ENCODE measurements at places on chromosomes 1 and 21.

DNA sequence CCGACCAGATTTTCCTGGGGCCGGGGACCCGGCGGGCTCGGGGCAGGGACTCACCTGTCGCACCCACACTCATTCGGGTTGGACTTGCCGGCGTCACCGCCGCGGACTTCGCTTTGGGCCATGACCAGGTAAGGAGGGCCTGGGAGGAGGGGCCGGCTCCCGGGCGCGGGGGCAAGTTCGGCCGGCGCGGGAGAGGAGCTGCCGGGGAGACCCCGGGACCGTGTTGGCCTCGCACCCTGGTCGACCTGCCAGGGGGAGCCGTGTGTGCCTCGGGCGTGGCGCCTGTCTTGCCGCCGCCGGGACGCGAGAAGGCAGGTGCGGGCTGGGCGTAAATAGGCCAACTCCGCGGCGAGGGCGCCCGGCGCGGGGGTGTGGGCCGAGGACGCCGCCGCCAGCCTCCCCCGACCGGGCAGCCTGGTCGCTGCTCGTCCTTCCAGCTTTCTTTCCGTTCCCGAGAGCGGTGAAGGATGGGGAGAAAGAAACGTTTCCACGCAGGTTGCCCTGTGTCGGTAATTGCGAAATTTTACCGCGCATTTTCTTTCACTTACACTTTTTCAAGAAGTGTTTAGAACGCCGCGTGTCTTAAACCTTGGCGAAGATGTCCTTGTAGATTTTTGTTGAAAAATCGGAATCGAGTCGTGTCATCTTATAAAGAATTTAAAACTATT is 558 bp downstream of the USP1 start:
- DNase-seq = no peak

GRCh38 chr21:30153697-30154340 is 12.8 kb downstream of the CLDN17 start:
- no peak for DNase-seq

DNA sequence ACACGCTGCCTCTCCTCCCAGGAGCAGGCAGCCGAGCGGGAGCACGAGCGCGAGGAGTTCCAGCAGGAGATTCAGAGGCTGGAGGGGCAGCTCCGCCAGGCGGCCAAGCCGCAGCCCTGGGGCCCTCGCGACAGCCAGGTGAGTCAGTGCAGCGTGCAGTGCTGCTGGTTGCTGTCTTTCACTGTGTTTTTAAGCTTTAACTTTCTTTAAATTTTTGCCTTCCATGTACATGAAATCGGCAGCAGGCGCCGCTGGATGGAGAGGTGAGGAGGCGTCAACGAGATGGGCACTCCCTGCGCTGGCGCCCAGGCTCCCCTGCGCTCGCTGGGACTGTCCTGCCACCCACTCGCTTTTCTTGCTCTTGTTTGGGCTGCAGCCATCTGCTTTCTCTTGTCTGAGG is 60.7 kb upstream of the DIP2A start:
- no peak for DNase-seq

- no peak for DNase-seq
Observed at GRCh38 chr1:78718566-78718965, 68.9 kb downstream of the IFI44 start.

- no peak for DNase-seq
Observed at GRCh38 chr1:206005778-206006180, 2.6 kb upstream of the RAB7B start.

- no peak for DNase-seq
Observed at GRCh38 chr21:33237486-33237885, 7.7 kb downstream of the IFNAR2 start.

DNA sequence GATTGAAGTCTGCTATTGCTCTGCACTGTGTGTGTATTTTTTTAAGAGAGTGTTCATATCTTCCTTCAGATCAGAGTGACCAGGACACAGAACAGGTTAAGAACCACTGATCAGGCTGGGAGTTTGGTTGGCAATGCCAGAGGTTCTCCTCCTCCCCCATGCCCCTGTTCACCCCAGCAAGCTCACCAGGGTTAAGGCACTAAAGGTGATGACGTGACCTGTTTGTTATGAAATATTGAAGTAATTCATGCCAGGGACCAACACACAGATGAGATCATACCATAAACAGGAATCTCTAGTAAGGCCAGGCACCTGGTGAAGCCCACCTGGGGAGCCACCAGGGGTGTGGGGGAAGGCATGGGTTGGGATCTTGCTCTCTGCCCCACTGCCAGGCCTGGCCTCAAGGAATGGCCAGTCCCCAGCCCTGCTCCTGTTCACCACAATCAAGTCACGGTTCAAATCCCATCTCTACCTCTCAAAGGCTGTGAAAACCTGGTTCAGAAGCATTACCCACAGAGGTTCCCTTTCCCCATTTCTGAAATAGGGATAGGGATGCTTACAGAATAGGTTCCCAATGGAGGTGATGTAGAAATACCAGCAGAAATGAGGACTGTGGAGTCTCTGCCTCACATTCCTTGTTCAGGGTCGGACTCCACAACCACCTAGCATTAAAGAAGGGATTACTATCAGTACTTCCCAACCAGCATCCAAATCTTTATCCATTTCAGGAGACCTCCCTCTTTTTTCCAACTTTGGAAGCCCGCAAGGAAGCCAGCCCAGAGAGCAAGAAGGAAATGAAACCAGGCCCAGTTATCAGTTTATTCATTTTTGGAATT is 2.4 kb downstream of the ID3 start:
- DNase-seq = no peak

DNA sequence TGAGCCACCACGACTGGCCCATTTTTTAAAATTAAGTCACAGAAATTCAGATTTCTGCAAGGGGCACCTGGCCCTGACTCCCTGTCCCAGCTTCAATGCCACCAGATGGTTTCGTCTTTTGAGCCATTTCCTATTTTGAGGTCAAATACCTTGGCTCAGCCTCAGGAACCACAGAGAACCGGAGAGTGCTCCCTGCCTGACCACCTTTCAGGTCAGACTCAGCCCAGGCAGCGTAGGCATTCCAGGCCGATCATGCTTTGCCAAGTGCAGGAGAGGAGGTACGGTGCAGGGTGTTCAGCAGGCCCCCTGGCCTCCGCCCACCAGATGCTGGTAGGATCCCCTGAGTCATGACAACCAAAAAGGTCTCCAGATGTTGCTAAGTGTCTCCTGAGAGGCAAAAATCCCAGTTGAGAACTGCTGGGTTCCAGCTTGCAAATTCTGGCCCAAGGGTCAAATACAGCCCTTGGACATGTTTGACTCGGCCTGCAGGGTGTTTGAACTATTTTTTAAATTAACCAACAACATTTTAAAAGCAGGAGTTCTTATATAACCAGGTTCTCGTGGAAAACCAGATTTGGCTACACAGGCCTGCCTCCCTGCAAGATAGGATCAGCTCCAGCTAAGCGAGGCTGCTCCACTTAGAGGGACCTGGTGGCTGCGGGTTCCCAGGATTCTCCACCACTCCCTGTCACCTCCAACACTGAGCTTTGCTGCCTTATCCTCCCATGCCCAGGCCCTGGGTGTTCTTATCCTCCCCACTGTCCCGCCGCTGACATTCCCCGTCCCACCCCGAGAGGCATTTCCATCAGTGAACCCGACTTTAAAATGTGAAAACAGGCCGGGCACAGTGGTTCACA is 61.9 kb upstream of the TARDBP start:
- DNase-seq = no peak

GRCh38 chr1:230097370-230097769 is 30.3 kb downstream of the GALNT2 start:
- DNase-seq = no peak

GRCh38 chr1:183089025-183089639 is 65.9 kb downstream of the LAMC1 start:
- DNase-seq = no peak

- no peak for DNase-seq
Observed at GRCh38 chr1:94768036-94768435, 52.1 kb upstream of the SLC44A3 start.

GRCh38 chr1:167373398-167373797 is 144.9 kb downstream of the CD247 start:
- DNase-seq = no peak

DNA sequence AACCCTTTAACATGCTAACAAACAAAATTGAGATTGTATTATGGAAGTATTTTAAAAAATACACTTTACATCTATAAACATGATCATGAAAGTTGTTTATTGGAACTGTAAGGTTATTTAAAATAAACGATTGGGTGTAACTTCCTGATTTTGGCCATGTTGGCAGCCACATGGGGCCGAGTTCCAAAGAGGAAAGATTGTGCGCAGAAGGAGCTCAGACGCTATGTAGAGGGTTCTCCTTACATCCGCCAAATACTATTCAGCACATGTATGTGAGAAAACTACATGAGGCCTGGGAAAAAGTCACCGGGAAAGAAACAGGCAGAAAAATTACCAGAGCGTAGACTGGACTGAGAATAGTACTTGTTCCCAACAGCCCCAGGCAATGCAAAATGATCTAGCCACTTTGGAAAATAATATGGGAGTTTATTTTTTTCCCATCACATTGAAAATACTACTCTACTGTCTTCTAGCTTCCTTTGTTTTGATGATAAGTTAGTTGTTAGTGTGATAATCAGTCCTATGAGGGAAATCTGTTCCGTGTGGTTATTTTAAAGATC is 35.7 kb upstream of the B3GALT2 start:
- DNase-seq = no peak

DNA sequence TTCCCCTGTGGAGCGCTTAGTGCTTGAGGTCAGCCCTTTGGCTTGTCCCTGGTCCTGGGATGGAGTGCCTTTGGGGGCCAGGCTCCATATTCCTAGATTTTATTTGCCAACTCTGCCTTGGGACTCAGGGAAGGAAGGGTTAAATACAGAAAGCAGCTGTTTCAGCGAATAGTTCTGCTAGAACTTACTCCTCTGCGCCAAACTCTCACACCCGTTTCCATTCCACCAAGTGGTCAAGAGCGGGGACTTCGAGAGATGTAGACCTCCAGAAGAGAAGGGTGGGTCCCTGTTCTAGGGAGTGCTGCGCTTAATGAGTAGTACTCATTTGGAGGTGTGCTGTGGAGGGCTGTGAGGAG is 704 bp upstream of the TOMM40L start:
- DNase-seq = no peak

GRCh38 chr1:220019071-220019470 is 27.2 kb downstream of the EPRS1 start:
- DNase-seq = no peak

- DNase-seq = no peak
Observed at GRCh38 chr1:101960142-101960541, 36.6 kb downstream of the OLFM3 start.

- peak; percentile 86 for DNase-seq
Observed at GRCh38 chr1:205518661-205519540, 14.4 kb downstream of the CDK18 start.

DNA sequence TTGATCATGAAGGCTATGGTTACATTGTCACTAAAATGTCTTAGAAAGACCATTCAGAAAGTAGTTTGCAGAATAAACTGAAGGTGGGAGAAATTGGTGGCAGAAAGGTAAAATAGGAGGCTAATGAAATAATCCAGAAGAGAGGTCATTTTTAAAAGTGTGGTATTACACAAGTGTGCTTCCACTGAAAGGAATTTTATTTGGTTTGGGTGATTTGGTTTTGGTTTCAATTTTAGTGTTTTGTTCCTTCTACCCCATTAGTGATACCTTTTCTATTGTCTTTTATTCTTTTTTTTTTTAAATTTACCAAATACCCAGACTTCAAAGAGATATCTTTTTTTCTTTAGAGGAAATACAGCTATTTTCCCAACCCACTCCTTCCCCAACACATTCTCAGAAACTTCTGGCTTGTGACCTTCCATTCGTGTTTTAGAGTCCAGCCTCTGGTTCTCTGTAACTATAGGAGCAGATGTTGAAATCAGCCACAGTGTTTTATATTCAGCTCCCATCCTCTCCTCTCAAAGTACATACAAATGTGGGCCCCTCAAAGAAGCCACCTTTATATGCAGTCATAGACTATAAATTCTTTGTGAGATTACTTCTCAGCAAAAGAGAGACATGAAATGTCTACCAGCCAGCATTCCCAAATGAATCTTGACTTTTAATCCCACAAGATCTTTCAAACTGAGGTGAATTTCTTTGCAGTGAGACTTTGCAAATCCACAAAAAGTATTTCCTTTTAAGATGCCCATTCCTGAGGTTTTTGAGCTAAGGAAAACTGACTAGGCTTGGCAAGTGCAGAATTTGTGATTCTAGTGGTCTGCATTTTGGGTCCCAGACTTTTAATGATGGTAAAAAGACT is 42.0 kb upstream of the PALMD start:
- no peak for DNase-seq

DNA sequence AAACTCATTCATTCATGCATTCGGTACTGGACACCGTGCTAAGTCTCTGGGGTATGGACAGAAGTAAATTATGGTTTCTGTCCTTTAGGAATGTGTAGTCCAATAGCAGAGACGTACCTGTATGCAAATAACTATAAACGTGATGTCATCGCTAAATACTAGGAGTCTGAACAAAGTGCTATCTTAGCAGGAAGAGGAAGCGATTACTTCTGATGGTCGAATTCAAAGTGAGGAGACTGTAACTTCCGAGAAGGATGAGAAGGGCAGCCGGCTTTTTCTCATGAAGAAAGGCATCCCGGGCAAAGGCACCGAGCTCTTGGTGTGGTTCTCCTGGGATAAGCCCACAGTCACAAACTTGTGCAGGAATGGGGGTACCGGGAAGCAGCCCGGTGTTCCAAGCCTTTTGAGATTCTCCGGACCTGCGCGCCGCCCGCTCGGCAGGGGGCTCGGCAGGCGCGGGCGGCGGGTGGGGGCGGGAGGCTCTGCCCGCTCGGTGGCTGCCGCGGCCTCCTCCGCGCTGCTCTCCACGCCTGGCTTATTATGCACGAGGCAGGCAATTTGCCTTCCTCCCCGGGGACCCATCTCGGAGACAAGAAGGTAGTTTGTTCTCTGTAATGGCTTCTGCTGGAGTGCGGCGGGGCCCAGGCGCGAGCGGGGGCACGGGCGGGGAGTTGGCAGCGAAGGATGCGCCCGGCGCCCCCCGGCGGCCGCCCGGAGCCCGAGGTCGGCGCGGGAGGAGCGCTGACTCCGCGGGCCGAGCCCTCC is 67.5 kb upstream of the CD1D start:
- DNase-seq = peak; percentile 19

DNA sequence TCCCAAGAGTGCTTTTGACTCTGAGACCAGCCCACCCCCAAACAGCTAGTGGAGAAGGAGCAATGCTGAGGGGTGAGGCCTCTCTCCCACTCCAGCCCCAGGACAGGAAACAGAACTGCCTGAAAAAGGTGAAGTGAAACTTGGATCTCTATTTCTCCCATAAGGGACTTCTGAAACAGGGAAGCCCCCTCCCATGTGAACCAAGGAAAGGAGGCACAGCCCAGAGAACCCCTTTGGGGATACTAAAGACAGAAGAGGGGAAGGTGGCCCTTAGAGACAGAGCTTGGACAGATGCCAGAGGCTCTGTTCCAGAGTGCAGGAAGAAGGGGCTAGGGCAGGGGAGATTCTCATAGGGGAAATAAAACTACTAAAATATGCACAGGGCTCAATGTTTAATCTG is 2.9 kb downstream of the TNFAIP8L2 start:
- DNase-seq = no peak

- no peak for DNase-seq
Observed at GRCh38 chr1:61160526-61160925, 78.2 kb downstream of the NFIA start.

DNA sequence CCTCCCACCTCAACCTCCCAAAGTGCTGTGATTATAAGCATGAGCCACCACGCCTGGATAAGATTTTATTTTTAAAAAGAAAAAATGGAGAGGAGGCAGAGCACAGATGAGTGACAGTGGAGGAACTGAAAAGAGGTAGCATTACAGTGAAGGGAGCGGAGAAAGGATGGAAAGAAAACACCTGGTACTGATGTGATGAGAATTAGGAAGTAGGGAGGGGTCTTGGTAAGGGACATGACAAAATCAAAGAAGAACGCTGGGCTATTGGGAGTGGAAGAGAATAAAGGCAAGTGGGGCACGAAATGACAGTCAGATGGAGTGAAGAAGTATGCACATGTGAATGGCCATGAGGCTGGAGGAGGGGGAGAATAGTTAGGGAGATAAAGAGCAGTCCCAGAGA is 2.3 kb downstream of the FCRLA start:
- no peak for DNase-seq

All from hypothalamus (tissue), 51 donors.